Endodermal cell (in vitro differentiated cells): ENCODE measurements at places on chromosomes 1 and 21. TPM values are rescaled to one million over a fixed set of nuclear protein-coding genes. Genes with fewer than 3 reads are reported as not detected.
A peak's percentile ranks its signal among the peaks of the same experiment; 100 is the strongest.

DNA sequence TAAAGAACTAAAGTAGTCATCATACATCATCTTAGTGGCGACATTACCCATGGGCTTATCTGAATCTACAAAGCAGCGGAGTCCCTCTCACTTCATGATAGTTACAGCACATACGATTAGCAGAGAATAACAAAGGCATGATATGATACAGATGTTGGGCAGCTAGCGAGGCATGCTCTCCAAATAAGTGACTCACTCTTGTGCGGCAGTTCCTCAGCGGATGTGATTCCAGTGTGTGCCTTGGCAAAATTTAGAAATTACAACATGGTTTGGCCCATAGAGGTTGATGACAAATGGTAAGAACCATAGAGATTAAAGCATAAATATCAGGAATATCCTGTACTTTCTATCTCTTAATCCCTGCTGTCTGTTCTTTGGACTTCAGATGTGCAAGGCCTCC is 48.1 kb upstream of the PAXBP1 start:
- no peaks in the 10 kb centered on the region for H3K27me3 ChIP-seq
- H3K36me3 ChIP-seq, result no peaks in the 10 kb centered on the region
- DNase-seq, result no peak
- no peaks in the 10 kb centered on the region for H3K4me1 ChIP-seq
- H3K27ac ChIP-seq, result no peak overlapping the region
- H3K4me3 ChIP-seq, result no peak overlapping the region

GRCh38 chr1:6594977-6595740 is 7.5 kb downstream of the KLHL21 start:
- H3K4me3 ChIP-seq, result no peak overlapping the region
- H3K27ac ChIP-seq, result no peak overlapping the region
- peak; percentile 25 for DNase-seq

DNA sequence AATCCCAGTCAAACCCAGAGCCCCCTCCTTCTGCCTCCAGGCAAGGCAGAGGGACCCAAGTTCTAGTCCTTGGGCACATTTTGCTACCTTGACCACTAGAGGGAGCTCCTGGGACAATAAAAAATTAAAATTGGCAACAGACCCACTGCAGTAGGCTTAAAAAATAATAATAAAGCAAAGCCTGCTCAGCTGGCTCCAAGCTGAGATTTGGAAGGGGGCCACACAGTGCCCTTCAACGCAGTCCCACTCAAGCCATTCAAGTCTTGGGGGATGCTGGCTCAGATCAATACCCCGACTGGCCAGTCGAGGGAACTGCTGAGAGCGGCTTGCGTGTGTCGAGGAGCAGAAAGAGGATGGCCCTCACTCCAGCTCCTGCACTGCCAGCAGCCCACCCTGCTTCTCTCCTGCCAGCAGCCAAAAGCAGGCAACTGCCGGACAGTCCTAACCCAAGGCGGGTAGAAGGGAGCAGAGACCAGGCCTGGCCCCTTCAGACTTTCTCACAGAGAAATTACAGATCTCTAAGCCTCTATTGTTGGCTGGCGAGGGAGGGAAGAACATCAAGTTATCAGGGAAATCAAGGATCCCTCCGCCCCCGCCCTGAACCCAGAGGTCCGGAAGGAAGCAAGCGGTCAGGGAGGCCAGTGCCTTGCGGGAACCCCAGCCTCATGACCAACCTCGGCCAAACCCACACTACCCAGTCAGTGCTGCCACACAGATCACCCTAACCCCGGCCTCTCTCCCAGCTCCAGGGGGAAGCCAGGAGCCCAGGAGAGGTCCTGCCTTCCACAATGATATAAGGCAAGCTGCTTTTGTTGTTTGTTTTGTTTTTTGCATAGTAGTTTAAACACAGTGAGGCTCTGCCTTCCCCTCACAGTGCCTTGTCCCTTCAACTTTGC is 4.9 kb upstream of the ALDH4A1 start:
- no peak overlapping the region for H3K27ac ChIP-seq
- H3K27me3 ChIP-seq, result peaks cover 9% of the 10 kb centered on the region
- peaks cover 15% of the 10 kb centered on the region for H3K36me3 ChIP-seq
- no peak overlapping the region for H3K4me3 ChIP-seq

- H3K4me1 ChIP-seq, result no peaks in the 10 kb centered on the region
- no peak overlapping the region for H3K27ac ChIP-seq
- H3K36me3 ChIP-seq, result no peaks in the 10 kb centered on the region
- H3K27me3 ChIP-seq, result no peaks in the 10 kb centered on the region
- DNase-seq, result peak; percentile 50
Measured at GRCh38 chr1:65812065-65812464, 19.4 kb downstream of the PDE4B start.

DNA sequence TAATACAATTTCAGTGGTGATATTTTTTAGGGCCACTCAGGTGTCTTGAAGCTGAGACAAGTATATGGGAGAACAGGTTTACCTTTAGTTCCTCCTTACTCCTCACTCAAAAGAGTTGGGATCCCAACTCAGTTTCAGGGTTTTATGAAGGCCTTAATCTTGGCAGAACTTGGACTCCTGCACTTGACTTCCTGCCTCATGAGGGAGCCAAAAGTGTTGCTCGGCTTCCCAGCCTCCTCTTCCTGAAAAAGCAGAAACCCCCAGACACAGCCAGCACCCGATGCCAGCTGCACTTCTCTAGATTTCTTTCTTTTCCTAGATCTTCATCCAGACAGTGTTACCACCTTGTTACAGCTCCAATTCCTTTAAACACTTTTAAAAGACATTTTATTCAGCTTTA is 70.8 kb upstream of the TMPRSS2 start:
- no peak overlapping the region for H3K4me3 ChIP-seq
- H3K27ac ChIP-seq, result no peak overlapping the region
- no peaks in the 10 kb centered on the region for H3K4me1 ChIP-seq
- no peaks in the 10 kb centered on the region for H3K27me3 ChIP-seq

DNA sequence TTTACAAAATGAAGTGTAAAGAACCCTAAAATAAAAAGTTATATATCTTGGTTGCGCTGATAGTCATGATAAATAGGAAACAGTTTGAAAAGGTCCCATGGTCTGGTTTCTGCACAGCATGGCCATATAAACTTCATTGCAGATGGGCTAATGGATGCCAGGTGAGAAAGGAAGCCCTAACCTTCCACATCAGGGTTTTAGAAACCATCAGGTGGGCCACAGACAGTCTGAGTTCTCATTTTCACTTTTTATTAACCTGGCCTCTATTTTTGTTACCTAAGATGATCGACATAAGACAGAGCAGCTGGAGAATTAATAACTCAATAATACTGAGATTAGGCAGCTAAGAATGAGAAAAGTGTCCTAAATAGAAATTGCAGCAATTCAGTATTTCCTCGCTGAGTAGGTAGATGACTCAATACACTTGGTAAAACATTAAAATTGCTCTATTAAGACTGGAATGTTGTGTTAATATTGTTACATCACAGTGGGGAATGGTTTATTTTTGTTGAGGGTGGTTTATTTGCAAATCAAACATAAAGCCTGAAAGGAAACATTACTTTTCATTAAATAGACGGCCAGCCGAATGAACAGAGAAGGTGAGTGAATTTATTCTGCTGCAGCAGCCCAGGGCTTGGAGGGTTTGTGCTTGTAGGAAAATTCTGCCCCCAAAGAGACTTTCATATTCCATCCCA is 21.1 kb downstream of the C1orf21 start:
- DNase-seq, result no peak
- peaks cover 85% of the 10 kb centered on the region for H3K27me3 ChIP-seq
- no peaks in the 10 kb centered on the region for H3K36me3 ChIP-seq
- no peak overlapping the region for H3K27ac ChIP-seq
- peaks cover 13% of the 10 kb centered on the region for H3K4me1 ChIP-seq

GRCh38 chr1:235746245-235746644 is 96.7 kb upstream of the GNG4 start:
- H3K27me3 ChIP-seq, result no peaks in the 10 kb centered on the region
- no peak for DNase-seq
- no peaks in the 10 kb centered on the region for H3K36me3 ChIP-seq
- H3K27ac ChIP-seq, result no peak overlapping the region
- H3K4me1 ChIP-seq, result peaks cover 6% of the 10 kb centered on the region

DNA sequence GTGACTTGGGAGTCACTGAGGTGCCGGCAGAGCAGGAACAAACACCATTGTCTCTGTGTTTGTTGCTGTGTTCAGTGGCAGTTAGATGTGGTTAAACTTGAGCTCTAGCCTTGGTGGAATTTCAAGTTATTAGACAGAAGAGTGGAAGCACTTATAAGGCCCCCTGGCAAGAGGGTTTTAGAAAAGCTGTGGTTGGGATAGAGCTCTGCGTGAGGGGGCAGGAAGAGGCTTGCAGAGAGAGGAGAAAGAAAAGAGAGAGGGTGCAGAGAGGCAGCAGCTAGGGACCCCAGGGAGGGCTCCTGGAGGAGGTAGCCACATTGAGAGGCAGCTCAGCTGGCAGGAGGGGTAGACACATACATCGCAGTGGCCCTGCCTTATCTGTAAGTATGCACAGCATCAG is 128.2 kb downstream of the GALNT2 start:
- no peaks in the 10 kb centered on the region for H3K27me3 ChIP-seq
- H3K4me3 ChIP-seq, result no peak overlapping the region
- no peak for DNase-seq
- no peaks in the 10 kb centered on the region for H3K4me1 ChIP-seq
- H3K36me3 ChIP-seq, result no peaks in the 10 kb centered on the region

DNA sequence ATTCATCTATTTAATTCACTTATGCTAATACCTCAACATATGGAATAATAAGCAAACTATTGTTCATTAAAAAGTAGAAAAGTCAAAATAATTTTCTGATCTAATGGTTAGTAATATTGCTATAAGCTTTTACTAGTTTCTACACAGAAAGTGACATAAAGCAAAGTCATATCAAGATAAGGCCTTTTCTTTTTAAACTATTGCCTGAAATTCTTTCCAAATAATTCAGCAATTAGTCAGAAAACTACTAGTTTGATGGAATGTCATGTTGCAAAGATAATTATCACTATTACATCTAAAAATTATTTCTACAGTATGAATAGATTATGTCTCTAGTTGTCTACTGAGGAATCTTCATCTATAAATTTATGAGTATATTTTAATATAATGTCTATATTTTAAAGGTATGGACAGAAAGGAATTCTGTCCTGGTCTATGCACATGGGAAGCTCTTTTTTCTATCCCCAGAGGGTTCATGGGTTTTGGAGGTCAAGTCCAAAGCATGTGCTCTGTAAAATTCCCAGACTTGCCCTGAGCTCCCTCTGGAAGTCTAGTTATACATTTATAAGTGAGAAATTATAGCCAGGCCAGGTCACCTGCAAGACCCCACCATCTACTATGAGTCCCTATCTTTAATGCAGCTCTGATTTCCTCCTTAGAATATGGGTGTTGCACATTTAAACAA is 84.6 kb upstream of the DPYD start:
- H3K36me3 ChIP-seq, result no peaks in the 10 kb centered on the region
- no peaks in the 10 kb centered on the region for H3K4me1 ChIP-seq
- no peak for DNase-seq
- H3K27ac ChIP-seq, result no peak overlapping the region

DNA sequence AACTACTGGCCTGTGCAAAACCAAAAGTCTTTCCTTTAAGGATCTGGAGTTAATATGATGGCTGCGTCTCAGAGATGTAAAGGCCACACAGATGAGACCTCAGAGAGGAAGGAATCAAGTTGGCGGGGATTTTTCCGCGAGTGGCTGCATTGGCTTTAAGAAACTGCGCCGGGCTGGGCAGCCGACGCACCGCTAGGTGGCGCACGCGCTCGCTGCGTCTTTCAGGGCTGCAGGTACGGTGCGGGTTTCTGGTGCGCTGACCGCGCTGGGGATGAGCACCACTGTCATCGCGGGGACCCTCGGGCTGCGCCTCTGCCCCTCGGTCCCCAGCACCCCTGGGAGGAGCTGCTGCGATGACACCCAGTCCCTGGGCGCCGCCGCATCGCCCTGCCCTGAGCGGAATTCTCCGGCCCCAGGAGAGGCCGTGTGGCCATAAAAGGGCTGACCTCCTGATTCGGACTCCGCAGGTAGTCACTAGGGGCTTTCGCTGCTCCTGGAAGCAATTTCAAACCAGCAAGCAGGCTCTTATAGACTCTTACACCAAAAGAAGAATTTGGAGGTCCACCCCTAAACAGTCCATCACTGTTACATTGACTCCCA is 241.0 kb downstream of the KCNJ6 start:
- H3K36me3 ChIP-seq, result no peaks in the 10 kb centered on the region
- H3K27me3 ChIP-seq, result no peaks in the 10 kb centered on the region
- no peak overlapping the region for H3K4me3 ChIP-seq
- peaks cover 19% of the 10 kb centered on the region for H3K4me1 ChIP-seq
- no peak overlapping the region for H3K27ac ChIP-seq

GRCh38 chr1:54989968-54990810 is 8.5 kb upstream of the BSND start:
- no peaks in the 10 kb centered on the region for H3K4me1 ChIP-seq
- no peaks in the 10 kb centered on the region for H3K36me3 ChIP-seq
- no peak for DNase-seq
- no peaks in the 10 kb centered on the region for H3K27me3 ChIP-seq
- H3K4me3 ChIP-seq, result no peak overlapping the region
- no peak overlapping the region for H3K27ac ChIP-seq

- no peaks in the 10 kb centered on the region for H3K27me3 ChIP-seq
- H3K4me3 ChIP-seq, result no peak overlapping the region
- no peaks in the 10 kb centered on the region for H3K36me3 ChIP-seq
- H3K4me1 ChIP-seq, result peaks cover 5% of the 10 kb centered on the region
- DNase-seq, result no peak
- H3K27ac ChIP-seq, result no peak overlapping the region
Measured at GRCh38 chr1:56859287-56859686, 4.7 kb downstream of the C8A start.

GRCh38 chr1:234626391-234626790 is 16.4 kb upstream of the IRF2BP2 start:
- no peak overlapping the region for H3K4me3 ChIP-seq
- no peak overlapping the region for H3K27ac ChIP-seq
- no peaks in the 10 kb centered on the region for H3K36me3 ChIP-seq
- H3K4me1 ChIP-seq, result peaks cover 3% of the 10 kb centered on the region
- no peaks in the 10 kb centered on the region for H3K27me3 ChIP-seq
- DNase-seq, result no peak

DNA sequence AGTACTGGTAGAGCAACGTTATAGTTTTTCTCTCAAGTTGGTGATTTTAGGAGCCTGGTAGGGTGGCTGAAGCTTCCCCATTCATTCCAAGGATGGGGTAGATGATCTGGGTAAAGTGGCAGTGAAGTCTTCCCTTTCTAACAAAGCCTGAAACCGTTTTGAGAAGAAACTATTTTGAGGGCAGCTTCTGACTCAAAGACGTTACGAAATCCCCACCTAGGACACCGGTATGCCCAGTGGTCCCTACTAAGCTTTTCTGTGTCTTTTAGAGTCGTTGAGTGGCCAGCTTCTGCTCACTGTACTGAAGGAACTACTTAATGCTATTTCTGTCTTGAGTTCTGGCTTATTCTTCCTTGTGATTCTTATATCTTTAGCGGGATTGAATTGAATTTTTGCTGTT is 1.4 kb downstream of the WDTC1 start:
- no peak for DNase-seq
- H3K4me3 ChIP-seq, result peak overlapping the region; percentile 95
- H3K4me1 ChIP-seq, result no peaks in the 10 kb centered on the region
- no peaks in the 10 kb centered on the region for H3K27me3 ChIP-seq

GRCh38 chr1:28156821-28157220 is 19.7 kb downstream of the PTAFR start:
- H3K27me3 ChIP-seq, result no peaks in the 10 kb centered on the region
- no peak overlapping the region for H3K4me3 ChIP-seq
- no peaks in the 10 kb centered on the region for H3K36me3 ChIP-seq
- H3K4me1 ChIP-seq, result no peaks in the 10 kb centered on the region
- H3K27ac ChIP-seq, result no peak overlapping the region
- DNase-seq, result no peak

The LENEP gene
- total RNA-seq, result 1.4 and 2.0 TPM in 2 replicates

The HPCAL4 gene
- total RNA-seq, result not detected in 2 replicates

The C1orf141 gene
- total RNA-seq, result not detected in 3 replicates

The BNIPL gene
- total RNA-seq, result 0.56 and 1.6 TPM in 2 replicates

The LDLRAD2 gene
- 0.58 to 0.93 TPM (median 0.84 TPM) in 3 replicates for total RNA-seq

The ANGPTL3 gene
- total RNA-seq, result not detected in 2 replicates

The GBP4 gene
- 0.55 and 0.63 TPM in 2 replicates for total RNA-seq

The ATPAF1 gene
- total RNA-seq, result 55.8 and 56.1 TPM in 2 replicates
